NCI-H69 (cell line): ENCODE measurements at places on chromosomes 5 and 9.

DNA sequence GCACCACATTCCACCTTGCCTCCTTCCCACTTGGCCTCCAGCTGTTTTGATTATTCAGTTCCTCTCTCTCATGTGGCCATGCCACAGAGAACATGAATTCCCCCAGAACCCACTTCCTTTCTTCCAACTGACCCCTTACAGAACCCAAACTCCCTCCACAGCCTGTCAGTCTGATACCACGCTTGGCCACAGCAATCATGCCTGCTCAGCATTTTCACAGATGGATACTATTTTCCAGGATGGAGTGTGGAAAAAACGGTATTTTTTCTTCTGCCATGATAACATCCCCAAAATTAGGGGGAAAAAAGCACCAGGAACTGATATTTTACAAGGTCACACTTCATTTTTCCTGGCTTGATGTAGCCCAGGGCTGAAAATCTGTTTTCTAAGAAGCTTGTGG, 34.9 kb upstream of the SLIT3 start:
- DNase-seq = no peak

GRCh38 chr5:26622947-26623346, 415.4 kb downstream of the CDH9 start:
- peak; percentile 95 for DNase-seq

GRCh38 chr9:88949961-88950340, 41.3 kb upstream of the S1PR3 start:
- peak; percentile 6 for DNase-seq

GRCh38 chr9:127637322-127637847, 25.3 kb downstream of the STXBP1 start:
- DNase-seq = peak; percentile 83

DNA sequence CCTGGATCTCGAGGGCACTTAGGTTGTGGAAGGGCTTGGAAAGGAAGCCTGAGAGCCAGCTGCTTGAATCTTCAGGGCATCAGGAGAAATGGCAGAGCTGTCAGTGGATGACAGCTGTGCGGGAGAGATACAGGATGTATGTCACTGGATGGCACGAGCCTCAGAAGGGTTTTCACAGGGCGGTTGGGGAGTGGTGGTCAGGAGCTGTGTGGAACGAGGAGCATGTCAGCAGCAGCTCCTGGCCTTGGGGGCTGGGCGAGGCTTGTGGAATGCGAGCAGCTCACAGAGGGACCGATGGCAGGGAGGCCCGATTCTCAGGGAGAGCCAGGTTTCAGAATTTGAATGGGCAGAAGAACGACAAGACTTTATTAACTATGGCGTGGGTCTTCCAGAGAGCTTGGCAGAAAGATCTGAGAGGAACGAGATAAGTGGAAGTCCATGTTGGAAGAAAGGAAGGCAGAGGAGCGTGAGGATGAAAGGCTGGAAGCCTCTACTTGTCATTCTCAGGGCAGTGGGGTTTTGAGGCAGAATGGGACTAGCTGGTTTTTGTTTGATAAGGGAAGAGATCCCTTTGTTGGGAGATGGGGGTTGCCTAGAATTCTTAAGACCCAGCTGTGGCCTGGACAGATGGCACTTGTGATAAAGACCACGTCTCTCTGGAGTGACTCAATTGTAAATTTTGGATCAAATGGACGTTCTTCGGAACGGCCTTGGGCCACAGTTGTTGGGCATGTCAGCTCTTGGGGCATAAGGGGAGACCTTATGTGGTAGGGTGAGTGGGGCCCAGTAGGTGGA, 60.3 kb downstream of the SNX30 start:
- no peak for DNase-seq

- DNase-seq = peak; percentile 6
Measured at GRCh38 chr5:89471115-89471514, 588.1 kb upstream of the MEF2C start.

DNA sequence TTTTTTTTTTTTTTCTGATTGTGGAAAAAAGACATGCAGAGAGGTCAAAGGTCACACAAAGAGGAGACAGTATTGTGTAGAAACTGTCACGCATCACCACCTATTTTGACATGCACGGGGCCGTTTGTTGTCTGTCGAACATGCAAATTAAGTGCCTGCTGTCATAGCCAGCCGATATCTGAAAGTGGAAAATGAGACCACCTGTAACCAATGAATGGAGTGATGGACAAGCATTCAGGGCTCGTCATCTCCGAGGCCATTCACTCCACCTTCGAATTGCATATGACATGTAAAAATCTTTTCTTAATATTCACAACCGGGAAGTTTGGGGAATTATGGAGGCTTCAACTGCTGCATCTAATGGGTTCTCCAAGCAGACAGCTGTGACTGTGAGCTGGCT, 512.2 kb upstream of the ADAMTS16 start:
- DNase-seq = no peak

DNA sequence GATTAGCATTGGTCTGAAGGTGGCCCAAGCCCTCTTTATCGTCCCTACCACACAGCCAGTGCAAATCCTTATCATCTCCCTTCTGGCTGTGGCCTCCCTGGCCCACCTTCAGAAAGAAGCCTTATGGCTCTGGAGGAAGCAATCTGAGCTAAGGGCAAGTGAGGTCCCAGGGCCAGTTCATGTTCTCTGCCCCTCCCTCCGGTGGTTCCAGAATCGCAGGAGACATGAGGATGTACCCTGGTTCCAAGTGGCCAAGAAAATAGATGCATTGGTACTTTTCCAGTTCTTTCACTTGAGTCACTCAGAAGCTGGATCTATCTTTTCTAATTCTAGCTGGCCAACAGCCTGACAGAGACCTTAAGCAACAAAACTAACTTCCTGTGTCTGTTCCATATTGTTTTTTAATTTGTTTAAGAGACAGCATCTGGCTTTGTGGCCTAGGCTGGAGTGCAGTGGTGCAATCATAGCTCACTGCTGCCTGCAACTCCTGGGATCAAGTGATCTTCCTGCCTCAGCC, 60.7 kb downstream of the LHFPL2 start:
- DNase-seq = no peak

DNA sequence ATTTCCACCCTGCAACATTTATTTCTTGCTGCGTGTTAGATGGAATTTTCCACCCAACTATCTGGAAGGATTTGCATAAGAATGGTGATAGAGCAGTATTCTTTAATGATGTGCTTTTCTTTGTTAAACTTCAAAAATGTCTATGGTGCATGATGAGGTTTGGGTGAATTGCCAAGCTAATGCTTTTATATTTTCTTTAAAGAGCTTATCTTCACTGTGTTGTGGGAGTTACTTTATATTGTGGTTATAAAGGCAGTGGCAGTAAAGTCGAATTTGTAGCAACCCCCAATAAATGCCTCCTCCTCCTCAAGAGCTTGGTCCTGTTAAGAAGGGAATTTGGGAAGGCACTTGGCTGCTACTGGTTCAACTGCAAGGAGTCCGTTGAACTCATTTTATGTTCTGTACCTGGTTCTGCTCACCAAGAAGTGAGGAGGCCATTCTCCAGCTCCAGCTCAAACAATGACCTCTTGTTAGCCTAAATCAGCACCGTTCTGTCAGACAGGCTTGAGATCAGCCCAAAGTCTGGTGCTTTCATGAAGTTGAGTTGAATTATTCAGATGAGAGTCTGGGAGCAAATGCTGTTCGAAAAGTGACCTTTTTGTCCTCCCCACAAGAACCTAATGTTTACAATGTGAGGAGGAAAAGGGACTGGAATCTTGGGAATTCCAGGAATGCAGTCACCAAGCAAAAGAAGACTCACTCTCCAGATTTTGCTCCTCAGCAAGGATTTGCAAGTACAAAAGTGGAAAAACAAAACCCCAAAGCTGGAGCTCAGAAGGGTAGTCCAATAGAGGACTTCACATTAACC, 217.0 kb downstream of the TMEM38B start:
- no peak for DNase-seq

DNA sequence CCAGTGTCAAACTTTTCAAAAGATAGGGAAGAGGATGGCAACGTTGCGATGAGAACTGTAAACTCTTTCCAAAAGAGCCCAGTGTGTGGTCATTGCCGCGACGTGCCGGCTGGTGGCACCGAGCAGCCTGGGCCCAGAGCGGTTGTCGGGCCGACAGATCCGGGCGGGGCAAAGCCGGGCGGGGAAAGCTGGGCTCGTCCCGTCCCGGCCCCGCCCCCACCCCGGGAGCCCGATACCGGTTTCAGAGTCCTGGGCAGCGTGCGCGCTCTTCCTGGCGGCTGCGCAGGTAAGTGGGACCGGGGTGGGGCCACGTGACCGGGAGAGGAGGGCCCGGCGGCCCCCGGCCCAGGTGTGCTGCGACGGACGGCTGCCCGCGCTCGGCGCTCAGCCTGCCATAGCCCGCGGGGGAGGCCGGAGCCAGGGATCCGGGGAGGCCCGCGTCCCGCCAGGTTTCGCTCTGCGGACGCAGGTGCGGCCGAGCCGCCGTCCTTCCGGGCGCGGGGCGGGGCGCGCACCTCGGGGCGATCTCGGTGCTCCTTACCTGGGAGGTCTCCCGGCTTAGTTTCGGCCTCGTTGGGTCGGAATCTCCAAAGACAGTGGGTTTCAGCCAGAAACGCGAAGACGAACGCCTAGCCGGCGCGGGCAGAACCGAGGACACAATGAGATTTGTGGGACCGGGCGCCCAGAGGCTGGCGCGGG, at the start of gene MARVELD2:
Gene MARVELD2 (plus strand): TSS at position 232 of the 699 bp plus-strand sequence. CDS start 4,270 bp downstream, outside the sequence.
- DNase-seq = peak; percentile 98

- DNase-seq = no peak
Measured at GRCh38 chr5:87361536-87362213, 51.1 kb downstream of the CCNH start.

- peak; percentile 73 for DNase-seq
Measured at GRCh38 chr9:16598316-16598715, 272.2 kb downstream of the BNC2 start.

GRCh38 chr9:135741276-135742219, 39.6 kb downstream of the KCNT1 start:
- DNase-seq = no peak

GRCh38 chr5:146034605-146035004, 70.8 kb downstream of the PLAC8L1 start:
- DNase-seq = no peak

DNA sequence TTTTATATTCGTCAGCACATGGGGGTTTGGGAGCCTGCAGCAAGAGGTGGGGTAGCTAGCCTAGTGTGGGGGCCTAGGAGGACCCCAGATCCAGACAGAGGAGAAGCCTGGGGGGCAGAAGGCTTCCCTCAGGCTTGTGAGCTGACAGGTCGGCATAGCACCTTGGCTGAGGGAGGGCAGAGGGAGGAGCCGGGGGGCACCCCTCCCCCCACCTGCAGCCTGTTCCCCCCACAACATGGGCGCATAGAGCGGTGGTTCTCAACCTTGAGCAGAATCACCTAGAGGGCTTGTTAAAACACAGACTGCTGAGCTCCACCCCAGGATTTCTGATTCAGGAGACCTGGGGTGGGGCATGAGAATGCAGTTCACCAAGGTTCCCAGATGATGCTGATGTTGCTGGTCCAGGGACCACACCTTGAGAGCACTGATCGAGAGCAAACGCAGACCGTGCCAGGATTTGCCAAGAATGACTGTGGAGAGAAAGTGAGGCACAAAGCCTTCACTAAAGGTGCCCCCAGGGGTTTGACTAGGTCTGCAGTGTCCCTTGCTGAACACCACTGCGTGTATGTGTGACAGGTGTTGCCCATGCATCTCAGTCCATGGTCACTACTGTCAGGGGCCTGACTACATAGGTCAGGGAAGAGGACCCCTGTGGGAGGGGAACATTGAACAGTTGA, 163.3 kb downstream of the MACROH2A1 start:
- no peak for DNase-seq

DNA sequence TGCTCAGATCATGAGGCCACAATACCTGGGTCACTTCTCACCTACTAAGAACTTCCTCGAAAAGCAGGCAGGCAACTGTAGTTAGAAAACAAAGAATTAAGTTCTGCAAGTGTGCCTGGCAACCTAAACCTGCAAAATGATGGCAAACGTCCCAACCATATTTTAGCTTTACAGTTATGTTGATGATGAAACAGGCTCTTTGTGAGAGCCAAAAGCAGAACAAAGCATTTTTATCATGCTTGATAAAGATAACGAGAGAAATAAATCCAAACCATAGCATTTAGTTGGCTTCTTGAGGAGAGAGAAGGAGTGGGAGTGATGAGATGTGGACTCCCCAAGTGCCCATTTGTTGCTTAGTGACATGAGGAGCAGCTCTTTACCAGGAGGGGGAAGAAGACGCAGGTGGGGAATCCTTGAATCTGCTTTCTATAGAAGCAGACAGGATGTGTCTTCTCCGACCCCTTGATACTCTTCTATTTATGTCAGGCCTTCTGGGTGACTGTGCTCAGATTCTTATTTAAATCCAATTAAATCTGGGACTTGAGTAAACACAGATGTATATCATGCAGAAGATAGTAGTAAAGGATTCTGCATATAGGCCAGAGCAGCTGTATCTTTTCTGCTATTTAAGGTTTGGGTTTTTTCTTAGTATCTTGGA, 221.2 kb downstream of the TMEM167A start:
- peak; percentile 26 for DNase-seq

GRCh38 chr9:122125158-122125508, 32.0 kb upstream of the TTLL11 start:
- peak; percentile 70 for DNase-seq

DNA sequence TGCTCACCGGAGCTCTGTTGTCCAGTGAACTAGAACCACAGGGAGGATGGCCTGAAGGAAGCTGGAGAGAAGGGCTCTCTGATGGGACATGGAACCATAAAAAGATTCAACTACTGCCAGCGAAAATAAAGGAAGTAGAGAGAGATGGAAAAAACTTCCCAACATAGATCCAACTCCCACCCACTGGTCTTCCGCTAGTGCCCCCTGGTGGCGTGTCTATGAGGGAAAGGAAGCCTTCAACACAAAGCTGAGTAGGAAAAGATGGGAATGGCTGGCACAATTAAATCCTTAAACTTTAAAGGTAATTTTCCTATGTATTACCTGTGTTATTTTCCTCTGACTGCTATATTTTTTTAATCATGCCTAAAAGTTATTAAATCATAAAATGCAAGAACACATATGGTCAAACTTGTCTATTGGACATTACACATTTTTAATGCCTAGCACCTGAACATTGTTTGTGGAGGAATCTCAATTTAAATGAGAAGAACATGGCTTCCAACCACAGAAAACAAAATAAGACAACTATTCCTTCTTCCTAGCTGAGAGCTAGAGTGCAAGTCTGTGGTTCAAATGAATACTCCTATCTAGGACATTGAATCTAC, 51.5 kb downstream of the CEP120 start:
- DNase-seq = peak; percentile 68

GRCh38 chr9:114367772-114368569, 19.8 kb downstream of the AKNA start:
- no peak for DNase-seq

GRCh38 chr5:119131530-119132304, 60.8 kb downstream of the DMXL1 start:
- DNase-seq = no peak
